Fibroblast of upper back skin (primary cell): ENCODE measurements at places on chromosomes 12 and 14.

GRCh38 chr12:1287446-1287975, 296.5 kb downstream of the ERC1 start:
- DNase-seq, result no peak

GRCh38 chr12:102958073-102958829, 777 bp downstream of the ASCL1 start:
- DNase-seq, result peak; percentile 15

GRCh38 chr14:52046376-52046917, 22.4 kb downstream of the NID2 start:
- DNase-seq, result no peak

DNA sequence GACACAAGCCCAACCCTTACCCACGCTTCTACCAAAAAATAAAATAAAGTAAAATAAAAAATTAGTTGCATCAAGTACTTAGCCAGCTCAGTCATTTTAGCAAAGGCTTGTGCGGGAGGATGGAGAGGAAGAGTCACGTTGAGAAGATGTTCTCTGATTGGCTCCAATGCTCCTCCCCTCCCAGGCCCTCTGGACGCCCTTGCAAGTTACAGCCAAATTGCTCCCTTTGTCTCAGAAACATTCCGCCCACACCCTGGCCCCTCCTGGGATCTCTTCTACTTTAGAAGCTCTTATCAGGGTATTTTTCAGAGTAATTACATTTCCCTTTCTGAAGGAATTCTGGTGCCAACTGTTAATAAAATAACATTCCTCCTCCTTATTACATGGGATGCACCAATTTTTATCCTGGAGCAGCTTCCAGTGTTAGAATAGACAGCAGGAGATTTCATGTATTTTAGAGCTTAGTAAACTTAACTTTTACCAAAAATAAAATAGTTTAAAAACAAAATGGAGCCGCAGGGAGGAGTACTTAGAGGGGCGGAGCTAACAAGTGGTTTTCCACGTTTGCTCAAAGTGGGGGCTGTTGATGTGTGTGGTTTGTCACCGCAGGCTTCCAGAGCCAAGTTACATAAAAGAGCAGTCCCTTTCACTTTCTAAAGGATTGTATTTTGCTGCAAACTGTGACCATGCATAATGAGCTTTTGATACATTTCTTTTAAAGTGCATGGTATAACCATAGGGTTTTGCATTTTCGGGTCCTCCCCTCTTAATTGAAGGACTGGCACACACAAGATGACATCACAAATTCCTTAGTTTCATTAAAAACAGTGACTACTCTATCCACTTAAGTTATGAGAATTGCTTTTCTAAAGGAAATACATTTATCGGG, 71.7 kb upstream of the RAP1B start:
- DNase-seq, result peak; percentile 48

GRCh38 chr14:101454229-101454628, 107.1 kb upstream of the DIO3 start:
- DNase-seq, result no peak

DNA sequence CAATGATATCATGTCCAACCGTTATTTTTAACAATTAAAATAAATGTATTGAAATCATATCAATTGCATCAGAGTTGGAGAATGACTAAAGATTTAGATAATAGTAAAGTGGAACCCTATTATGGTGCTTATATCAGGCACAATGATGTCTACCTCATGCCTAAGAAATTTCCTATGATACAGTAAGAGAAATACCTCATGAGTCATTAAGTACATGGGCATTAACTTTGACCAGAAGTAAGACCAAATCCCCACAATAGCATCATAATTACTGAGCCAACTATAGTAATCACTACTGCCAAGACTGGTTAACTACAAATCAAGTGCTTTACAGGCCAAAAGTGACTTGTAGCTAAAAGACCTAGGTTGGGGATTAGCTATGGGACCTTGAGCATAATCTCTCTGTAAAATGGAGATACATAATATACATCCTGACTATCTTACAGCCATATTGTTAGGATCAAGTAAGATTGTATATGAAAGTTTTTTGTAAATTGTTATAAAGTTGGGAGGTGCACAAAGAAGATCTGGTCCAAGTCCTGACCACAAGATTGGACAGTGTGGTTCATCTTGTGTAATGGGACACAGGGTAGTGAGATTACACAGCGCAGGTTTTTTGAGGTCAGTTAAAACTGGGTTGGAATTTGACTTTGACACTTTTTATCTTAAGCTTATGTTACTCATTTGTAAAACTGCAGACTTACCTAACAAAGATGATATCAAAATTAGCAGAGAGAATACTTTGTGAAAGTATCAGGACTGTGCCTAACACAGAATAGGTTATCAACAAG, 60.5 kb downstream of the ERGIC2 start:
- DNase-seq, result peak; percentile 83

- peak; percentile 28 for DNase-seq
Measured at GRCh38 chr12:47124451-47124850, 44.7 kb upstream of the AMIGO2 start.

DNA sequence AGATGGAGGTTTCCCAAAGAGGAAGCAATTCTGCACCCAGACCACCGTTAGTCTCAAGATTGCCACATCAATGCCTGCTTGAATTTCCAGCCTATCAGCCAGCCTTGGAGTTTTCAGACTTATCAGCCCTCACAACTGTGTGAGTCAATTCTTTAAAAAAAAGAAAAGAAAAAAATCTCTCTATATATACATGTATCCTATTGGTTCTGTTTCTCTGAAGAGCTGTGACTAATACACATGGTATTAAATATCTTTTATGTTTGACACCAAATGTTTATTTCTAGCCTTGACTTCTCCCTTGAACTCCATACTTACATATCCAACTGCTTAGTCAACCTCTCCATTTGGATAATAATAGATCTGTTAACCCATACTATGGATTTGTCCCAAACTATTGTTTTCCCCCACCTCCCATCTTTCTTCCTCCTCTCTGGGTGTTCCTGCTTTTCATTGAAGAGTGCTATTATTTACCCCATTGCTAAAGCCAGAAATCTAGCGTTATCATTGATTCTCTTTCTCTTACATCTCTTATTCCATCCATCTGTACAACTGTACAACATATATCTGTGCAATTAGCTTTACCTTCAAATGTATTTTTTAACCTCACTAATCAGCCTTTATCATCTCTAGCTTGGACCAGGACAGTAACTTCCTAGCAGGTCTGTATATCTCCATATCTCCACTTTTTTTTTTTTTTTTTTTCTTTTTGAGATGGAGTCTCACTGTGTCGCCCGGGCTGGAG, 22.7 kb upstream of the EID3 start:
- DNase-seq, result peak; percentile 95

DNA sequence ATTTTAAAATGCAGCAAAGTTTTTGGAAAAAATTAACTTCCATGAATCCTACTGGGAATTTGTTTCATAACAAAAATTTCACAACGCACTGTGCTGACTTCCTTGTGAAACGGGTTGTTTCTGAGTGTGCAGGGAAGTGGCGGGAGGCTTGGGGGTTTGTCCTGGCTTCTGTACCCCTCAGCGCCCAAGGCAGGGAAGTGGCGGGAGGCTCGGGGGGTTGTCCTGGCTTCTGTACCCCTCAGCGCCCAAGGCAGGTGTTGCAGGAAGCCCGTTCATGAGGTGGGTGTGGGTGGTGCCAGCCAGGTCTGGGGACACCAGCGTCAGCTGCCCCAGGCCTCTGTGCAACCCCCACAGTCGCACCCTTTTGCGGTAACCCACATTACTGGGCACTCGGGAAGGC, 25.1 kb downstream of the ADGRD1 start:
- DNase-seq, result no peak

GRCh38 chr12:69908203-69908602, 83.2 kb downstream of the MYRFL start:
- no peak for DNase-seq

GRCh38 chr12:41228066-41228820, 40.1 kb downstream of the PDZRN4 start:
- no peak for DNase-seq

- no peak for DNase-seq
Measured at GRCh38 chr14:70283156-70283555, 76.3 kb downstream of the COX16 start.

DNA sequence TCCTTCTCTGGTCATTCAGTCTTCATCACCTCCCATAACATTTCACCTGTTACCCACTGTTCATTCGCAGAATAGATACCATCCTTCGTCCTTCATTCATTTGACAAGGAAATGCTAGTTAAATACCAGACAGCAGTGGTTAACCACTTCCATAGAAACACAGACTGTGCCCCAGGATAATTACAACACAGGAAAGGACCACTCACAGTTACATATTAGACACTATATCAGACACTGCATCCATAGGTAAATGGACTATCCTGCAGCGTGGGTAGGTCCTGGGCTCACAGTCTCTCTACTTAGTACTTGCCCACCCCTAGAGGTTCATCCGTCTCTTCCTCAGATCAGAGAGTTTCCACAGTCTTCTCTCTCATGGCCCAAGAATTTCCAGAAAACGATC, 1044.6 kb downstream of the VRK1 start:
- no peak for DNase-seq

GRCh38 chr12:54374562-54375258, 9.8 kb downstream of the ZNF385A start:
- DNase-seq, result no peak
